Tibial nerve (tissue), 4 donors: ENCODE measurements at places on chromosomes 16 and 17. TPM values are rescaled to one million over a fixed set of nuclear protein-coding genes. Genes with fewer than 3 reads are reported as not detected.

PSMD3 gene
- total RNA-seq: 70.8 TPM

TPSG1 gene
- total RNA-seq: not detected

SOCS3 gene
- 23.7 TPM for total RNA-seq

KRT36 gene
- not detected for total RNA-seq

ZNF423 gene
- 19.2 TPM for total RNA-seq

KANSL1 gene
- total RNA-seq: 120 TPM

PIGL gene
- total RNA-seq: 87.6 TPM

DRC3 gene
- total RNA-seq: 8.6 TPM

OR2C1 gene
- total RNA-seq: not detected

TPSB2 gene
- total RNA-seq: 35.8 TPM

RNF135 gene
- 78.3 TPM for total RNA-seq

PRSS8 gene
- not detected for total RNA-seq

KRT20 gene
- total RNA-seq: not detected

KSR1 gene
- 62.3 TPM for total RNA-seq

CMTM2 gene
- not detected for total RNA-seq
